NCI-H446 treated with DMSO at 0.1 percent for 48 hours (cell line): ENCODE measurements at places on chromosomes 6 and 20.

GRCh38 chr6:142845143-142845571 is 99.8 kb downstream of the HIVEP2 start:
- no peak for DNase-seq

DNA sequence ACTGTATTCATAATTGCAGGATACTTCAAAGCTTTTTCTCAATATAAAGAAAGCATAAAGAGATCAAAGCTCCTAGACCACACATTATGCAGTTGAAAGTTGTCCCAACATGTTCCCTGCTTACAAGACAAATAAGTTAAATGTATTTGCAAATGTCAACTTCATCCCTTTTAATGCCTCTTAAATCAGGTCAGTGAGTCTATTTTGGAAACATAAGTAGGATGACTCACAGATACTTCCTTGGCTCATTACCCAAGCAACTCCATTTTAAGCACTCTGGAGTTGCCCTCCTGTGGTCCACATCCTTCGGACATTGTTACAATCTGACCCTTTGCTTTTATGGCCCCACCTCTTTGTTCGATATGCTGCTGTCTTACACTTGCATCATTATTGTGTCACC is 162.0 kb downstream of the FAXC start:
- no peak for DNase-seq

- no peak for DNase-seq
Measured at GRCh38 chr6:40948570-40948969, 90.5 kb downstream of the UNC5CL start.

GRCh38 chr20:52804497-52805295 is 167.5 kb upstream of the TSHZ2 start:
- DNase-seq, result no peak
